Cortex of kidney (tissue), 1 donor: ENCODE measurements at places on chromosomes 11 and 22.

GRCh38 chr11:133778161-133778560 is 67.2 kb downstream of the SPATA19 start:
- DNase-seq: no peak

DNA sequence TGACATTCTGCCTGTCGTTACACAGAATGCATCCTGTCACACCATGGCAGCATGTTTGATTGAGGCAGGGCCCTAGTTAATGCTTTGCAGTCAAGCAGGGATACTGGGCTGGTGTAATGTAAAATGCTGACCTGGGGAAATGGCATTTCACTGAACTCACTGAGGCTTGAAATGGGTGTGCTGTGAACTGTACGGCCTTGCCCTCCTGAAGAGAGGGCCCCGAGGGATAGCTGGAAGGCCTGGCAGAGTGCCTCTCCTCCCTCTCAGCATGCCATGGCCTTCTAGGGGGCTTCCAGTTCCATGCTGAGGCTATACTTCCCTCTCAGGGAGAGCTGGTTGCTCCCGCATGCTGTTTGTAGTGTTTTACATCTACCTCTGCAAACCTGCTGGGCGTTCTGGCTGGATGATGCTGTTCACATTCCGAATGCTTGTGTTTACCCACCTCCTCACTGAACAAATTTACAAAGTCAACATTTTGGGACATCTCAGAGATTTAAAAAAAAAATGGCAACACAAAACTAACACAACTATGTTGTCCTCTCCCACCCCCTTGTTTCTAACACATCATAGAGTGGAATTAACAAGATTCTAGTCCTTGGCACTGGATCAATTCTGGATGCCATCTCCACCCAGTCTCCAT is 416.7 kb upstream of the CADM1 start:
- no peak for DNase-seq

- DNase-seq: no peak
Observed at GRCh38 chr11:7004482-7004881, 15.7 kb downstream of the ZNF214 start.

- no peak for DNase-seq
Observed at GRCh38 chr11:8263109-8263768, 439 bp downstream of the LMO1 start.

- DNase-seq: no peak
Observed at GRCh38 chr22:19052941-19053541, 69.2 kb downstream of the DGCR2 start.

DNA sequence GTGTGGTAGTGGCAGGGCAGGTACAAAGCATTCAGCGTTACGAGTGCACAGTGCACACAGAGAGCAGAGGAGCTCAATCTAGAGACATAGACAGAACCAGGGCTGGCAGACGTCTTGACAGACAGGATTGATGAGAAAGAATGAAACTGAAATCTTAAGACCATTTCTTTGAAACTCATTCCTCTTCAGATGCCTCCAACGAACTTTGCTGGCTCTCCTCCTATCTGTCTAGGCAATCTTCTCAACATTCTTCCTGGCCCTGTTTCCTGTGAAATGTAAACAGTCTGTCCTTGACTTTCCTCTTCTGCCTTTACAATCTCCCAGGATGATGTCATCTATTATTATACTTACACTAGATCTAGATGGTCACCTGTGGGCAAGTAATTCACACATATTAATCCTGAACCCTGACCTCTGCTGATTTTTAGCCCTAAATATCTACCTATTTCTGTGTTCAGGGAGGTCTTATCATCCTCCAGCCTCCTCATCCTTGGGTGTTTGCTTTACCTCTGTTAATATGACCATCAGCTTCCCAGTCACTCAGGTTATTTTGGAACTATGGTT is 119.5 kb downstream of the ENTHD1 start:
- DNase-seq: no peak

DNA sequence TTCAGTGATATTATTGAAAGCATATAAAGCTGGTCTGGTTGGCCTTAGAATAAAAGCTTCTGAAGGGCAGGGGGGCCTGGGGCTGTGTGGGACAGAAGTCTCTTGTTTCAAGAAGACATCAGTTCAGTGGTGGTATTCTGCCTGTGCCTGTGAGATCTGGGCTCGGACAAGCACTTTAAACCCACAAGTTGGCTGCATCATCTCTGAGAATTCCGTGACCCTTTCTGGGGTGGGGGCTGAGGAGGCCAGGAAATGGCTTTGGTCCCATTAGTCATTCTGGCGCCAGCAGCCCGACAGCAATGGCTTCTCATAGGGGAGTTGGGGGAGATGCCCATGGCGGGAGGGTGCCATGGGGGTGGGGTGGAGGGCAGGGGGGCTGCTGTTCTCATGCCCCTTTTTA is 104.1 kb downstream of the PKNOX2 start:
- no peak for DNase-seq

DNA sequence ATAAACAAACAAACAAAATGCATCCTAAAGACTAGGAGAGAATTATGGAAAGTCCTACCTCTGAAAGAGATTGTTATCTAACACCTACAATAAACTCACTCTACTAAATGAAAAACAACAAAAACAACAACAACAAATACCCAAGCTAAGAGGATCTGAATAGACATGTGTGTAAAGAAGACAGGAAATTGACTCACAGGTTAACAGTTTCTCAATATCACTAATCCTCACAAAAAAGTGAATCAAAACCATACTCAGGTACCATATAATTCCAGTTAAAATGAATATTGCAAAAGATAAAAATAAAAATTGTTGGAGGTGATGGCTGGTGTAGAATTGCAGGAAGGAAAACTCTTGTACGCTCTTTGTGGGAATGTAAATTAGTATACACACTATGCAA is 110.4 kb upstream of the TOP3B start:
- DNase-seq: no peak

DNA sequence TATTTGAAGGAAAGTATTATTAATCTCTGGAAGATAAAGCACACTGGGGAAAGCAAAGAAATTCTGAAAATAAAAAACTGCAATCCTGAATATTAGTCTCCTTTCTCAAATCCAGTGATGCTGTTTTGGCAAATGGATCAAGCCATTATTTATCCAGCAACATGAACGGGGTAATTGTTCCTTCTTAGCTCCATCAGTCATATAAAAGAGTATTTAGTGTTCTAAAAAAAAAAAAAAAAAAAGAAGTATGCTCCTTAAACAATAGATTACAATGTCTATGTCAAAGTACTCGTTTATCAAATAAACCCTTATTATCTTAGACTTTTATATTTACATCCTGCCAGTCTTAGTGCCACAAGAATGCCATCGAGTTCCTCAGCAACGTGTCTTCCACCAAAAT is 1.3 kb downstream of the RDX start:
- DNase-seq: no peak

GRCh38 chr11:75902631-75903030 is 87.6 kb downstream of the UVRAG start:
- DNase-seq: no peak
